ENCODE measurements at places on chromosomes 12 and 14.

GRCh38 chr12:55847033-55847432 lies 4.3 kb upstream of the MMP19 start:
- no peak for DNase-seq

DNA sequence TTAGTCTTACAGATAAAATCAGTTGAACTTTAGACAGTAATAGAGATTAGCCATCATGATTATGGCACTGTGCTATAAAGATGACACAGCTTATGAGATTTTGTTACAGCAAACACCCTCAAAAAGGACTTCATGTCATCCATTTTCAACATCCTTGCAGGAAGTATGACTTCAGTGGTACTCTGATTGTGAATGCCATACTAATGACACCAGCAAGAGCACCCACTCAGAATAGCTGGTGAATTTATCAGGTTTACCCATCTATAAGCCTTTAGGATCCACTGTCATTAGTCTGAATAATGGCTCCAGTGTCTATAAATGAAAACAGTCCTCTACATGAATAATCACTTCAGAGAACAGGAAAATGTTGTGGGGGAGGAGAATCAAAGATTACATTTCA lies 615.2 kb downstream of the RPS29 start:
- DNase-seq: no peak

- DNase-seq: no peak
Measured at GRCh38 chr12:3492793-3493042, 1.7 kb downstream of the PRMT8 start.

DNA sequence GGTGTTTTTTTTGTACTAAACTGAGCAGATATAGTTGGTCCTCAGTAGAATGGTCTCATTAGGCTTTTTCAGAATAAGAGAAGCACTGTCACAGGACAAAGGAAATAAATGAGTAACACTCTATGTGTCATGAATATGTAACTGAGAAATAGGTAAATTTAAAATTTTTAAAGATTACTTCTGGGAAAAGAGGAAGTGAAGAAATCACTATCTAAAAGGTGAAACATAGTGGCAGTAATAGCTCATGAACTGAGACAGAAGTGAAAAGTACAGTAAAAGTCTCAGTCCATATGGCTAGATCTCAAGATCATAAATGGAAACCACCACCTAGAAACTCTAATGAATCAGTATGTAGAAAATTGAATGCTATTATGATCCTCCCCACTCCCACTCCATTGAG lies 89.3 kb upstream of the TTC7B start:
- DNase-seq: no peak

DNA sequence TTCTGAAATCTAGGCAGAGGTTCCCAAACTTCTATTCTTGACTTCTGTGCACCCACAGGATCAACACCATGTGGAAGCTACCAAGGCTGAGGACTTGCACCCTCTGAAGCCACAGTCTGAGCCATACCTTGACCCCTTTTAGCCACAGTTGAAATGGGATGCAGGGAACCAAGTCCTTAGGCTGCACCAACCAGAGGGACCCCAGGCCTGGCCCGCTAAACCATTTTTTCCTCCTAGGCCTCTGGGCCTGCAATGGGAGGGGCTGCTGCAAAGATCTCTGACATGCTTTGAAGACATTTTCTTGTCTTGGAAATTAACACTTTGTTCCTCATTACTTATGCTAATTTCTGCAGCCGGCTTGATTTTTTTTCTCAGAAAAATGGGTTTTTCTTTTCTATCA lies 133.9 kb upstream of the TSPAN8 start:
- DNase-seq: no peak

DNA sequence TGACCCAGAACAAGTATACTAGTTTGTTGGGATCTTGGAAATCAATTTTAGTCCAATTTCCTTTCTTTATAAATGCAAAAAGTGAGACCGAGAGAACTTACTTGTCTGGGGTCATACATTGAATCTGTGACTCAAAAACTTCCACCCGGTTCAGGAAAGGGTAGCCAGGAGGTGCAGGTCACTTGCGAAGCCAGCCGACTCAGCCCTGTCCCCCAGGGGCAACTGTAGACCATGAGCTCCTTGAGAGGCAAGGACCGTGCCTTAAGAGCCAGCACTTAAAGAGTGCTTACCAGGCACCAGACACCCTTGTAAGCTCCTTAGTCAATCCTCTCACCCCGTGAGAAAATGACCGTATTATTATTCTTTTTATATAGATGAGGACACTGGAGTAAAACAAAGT lies 505 bp upstream of the BCDIN3D start:
- DNase-seq: no peak

- DNase-seq: peak; percentile 7
Measured at GRCh38 chr14:67514650-67515385, 18.3 kb upstream of the PLEKHH1 start.

GRCh38 chr12:19301688-19302087 lies 137.6 kb upstream of the AEBP2 start:
- no peak for DNase-seq

- DNase-seq: no peak
Measured at GRCh38 chr14:54975856-54976255, 51.0 kb downstream of the WDHD1 start.

GRCh38 chr12:79547735-79548609 lies 142.8 kb downstream of the PAWR start:
- no peak for DNase-seq

DNA sequence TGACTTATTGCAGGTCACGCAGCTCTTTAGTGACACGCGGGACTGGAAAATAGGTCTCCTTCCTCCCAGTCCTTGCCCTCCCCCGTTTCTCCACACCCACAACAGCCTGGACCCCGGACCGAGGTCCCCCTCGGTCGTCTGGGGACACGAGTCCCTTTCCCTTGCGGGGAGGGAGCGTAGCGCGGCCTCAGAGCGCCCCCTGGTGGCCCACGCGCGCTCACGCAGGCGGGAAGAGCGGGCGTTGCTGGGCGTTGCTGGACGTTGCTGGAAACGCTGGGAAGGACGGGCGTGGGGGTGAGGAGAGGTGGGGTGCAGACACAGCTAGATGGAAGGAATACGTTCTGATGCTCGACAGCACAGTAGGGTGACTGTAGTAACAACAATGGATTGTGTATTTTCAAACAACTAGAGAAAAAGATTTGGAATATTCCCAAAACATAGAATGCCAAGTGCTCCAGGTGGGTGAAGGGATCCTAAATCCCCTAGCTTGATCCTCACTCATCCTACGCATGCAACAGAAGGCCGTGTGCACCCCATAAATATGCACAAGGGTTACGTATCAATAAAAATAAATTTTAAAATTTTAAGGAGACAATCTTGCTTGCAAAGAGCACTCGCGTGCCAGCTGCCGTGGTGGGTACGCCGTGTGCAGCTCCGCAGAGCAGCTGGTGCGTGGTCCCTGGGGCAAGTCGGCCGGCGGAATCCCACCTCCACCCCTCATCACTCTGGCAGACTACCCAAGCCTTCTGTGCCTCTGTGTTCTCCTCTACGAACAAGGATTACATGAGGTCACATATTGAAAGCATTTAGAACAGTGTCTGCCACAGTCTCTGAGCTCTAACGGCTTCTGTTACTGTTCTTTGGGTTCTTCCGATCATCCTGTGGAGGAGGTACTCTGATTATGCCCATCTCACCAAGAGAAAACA lies 87.4 kb downstream of the B4GALNT3 start:
- DNase-seq: peak; percentile 50

GRCh38 chr14:93701562-93701961 lies 86.7 kb downstream of the PRIMA1 start:
- DNase-seq: no peak

DNA sequence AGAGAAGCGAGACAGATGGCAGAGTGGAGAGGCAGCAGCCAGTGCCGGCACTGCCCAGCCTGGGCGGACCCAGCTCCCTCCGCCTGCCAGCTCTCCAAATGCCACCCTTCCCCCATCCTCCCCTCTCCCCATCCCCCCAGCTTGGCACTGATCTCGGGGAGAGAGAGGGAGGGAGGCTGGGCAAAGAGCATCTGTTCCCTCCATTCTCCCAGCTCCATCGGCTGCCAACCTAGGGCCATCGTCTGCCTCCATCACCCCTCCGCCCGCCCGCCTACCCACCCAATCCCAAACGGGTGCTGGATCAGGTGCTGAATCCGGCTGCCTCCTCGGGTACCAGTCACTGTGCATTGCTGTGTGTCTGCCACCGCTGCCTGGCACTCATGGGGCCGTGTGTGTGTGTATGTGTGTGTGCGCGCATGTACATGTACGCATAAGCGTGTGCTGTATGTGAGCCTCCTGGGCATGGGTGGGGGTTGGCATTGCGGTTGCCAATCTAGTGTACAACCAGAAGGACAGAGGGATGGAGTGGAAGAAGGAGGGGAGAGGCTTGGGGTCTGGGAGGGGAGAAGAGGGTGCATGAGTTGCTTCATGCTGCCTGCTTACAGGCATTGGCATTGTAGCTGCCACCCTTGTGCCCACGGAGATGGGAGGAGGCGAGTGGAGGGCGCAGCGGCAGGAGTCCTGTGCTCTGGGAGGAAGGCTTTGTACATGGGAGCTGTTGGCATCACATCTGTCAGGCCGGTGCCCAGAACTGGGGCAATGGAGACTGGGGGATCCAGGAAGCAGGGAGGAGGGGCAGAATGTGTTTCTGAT lies 38.4 kb downstream of the ZFHX2 start:
- DNase-seq: no peak

DNA sequence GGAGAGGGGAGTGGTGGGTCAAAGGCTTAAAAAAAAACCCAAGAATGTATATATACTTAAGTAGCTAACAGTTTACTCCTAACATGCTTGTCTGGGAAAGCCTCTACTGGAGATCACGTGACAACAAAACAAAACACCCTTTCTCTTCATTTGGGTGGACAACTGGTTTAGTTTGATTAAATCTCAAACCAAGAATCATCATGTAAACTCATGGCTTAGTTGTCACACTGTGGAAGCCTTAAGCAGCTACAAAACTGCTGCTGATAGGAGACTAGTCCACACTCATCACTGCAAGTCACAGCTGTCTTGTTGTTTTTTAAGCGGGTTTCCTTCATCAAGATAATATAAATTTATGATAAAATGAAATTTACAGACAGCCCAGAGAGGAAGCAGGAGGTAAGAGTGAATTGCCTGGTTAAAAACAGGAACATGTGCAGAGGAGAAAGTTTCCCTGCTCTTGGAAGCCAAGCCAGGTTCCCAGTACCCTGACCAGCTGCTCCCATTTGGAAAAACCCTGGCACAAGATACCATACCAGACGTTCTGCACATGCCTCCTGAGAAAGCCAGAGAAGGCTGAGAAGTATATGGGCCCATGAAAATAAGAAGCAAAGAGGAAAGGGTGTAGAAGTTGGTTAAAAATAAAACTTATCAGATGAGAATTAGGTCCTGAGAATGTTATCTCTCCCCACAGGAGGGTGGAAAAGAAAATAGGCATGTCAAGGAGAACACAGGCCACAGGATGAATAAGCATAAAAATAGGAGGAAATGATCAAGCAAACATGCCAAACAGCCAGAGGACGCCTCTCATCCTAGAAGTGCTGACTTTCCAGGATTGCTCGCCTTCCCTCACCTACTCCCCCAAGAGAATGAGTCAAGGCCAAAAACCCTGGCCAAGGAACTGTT lies 34.0 kb downstream of the EGLN3 start:
- no peak for DNase-seq

DNA sequence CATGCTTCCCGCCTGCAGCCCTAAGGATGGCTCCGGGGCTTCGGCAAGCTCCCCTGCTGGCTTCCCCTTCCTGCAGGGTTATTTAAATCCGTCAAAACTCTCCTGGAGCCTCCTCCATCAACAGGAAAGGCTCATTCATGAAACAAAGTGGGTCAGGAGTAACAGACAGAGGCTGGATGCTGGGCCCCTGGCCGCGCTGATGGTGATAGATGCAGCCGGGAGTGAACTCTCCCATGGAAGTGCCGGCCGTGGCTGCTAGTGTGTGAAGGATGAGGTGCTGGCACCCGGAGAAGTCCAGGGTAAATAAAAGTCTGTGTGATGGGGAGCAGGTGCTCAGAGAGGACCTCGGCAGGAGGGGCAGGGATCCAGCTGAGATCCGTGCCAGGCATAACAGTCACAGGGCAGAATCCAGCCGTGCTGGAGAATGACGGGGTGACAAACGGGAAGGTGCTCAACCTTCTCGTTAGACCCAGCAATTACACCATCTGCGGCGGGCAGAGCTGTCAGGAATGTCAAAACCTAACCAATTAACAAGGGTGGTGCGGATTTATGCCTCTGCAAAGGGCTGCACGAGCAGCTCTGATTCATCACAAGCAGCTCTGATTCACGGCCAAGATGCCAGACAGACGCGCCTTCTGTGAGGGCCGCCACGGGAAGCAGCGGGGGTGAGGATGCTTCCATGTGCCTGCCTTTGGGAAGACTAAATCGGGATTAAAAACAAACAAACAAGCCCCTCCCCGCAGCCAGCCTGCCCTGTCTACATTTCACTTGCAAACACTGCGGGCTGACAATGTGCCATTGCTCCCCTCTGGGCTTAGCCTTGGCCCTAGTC lies 55.6 kb downstream of the SYNE3 start:
- no peak for DNase-seq

DNA sequence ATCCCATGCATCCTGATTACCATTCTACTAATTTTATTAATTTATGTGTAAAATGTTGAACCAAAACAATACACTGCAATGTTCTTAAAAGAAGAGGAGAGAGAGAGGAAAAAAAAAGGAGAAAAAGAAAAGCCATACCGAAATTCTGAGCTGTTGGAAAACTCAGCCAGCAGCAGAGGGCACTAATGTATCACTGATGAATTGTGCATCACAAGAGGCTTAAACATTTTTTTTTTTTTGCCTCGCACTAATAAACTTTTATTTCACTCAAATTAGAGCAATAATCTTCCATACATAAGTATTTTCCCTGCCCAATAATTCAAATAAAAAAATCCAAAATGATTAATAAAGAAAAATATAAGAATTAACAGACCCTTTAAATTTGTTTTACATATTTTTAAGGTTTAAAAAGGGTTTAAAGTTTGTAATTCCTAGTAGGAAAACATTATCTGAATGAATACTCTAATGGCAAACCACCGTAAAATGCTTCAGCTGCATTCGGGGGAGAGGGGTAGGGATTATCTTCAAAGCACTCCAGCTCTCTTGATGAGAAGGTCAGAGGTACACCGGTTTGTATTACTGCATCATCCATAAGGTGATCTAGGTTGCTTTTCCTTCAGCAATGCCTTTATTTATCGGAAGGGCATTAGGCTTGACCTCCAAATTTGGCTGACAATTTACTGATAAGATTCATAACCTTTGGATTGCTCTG lies 41.9 kb downstream of the ATP23 start:
- DNase-seq: no peak

DNA sequence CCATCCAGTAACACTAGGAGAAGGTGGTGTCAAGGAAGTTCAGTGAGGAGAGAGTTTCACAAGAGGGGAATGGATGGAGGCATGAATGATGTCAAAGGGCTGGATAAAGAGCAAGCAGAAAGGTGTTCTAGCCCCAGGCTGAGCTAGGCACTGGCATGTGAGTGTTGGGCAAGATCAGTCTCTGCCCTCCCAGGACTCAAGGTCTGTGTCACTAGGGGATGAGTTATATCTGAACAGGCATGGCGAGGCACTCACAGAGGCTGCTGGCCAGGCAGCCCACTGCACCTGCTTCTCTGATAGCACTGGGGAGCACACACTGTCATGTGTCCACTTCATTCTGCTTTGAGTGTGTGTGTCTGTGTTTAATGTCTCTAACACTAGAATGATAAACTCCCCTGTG lies 903.8 kb downstream of the BCL11B start:
- DNase-seq: no peak

GRCh38 chr12:66269142-66269541 lies 33.2 kb upstream of the HELB start:
- no peak for DNase-seq

GRCh38 chr12:65232476-65233077 lies 45.9 kb upstream of the MSRB3 start:
- no peak for DNase-seq
